ENCODE measurements at places on chromosomes 2 and 18.

DNA sequence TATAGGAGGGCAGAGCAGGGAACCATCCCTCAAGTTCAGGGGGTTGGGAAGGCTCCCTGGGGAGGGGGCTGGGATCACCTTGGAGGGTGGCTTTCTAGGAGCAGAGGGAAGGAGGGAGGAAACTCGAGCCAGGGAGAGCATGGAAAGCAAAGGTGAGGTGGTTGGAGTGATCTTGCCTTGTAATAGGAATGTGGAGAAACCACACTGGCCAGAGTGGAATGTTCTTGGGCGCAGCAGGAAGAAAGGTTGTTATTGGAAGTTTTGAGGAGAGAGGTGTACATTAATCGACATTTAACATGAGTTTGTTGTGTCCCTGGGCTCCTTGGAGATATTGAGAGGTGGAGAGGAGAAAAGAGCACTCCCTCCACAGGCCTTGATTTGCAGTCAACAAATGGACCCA, 272.2 kb downstream of the PRKCE start:
- DNase-seq: no peak

- DNase-seq: no peak
Observed at GRCh38 chr18:57853864-57854263, 50.7 kb upstream of the ATP8B1 start.

GRCh38 chr2:126220331-126220730, 435.6 kb upstream of the GYPC start:
- DNase-seq: no peak

DNA sequence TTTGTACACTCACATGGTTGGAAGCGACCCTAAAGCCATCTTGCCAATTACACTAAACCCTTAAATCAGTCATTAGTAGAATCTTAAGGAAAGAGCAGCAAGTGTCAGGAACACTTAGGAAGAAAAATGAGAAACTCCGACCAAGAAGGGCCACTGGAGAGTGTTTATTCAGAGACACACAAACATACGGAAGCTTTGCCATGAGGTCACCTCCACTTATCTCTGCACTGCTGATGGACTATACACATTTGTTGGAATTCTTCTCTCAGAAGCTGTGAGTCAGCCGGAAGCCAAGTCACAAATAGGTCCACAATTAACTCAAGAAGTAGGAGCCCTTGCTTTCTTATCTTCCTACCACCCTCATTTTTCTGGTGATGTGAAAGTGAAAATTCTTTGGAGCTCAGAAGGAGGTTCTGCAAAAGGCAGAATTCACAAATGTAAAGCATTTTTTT, 21.6 kb downstream of the BMP10 start:
- DNase-seq: no peak

- DNase-seq: no peak
Observed at GRCh38 chr2:134611316-134611715, 107.5 kb downstream of the TMEM163 start.

GRCh38 chr18:56189615-56190014, 448.8 kb downstream of the TXNL1 start:
- no peak for DNase-seq
